ENCODE measurements at places on chromosomes 4 and X.

- DNase-seq = peak; percentile 22
Observed at GRCh38 chrX:123171781-123172180, 12.3 kb upstream of the GRIA3 start.

- no peak for DNase-seq
Observed at GRCh38 chr4:153523941-153524386, 57.8 kb downstream of the TMEM131L start.

GRCh38 chr4:133812236-133812635 lies 389.4 kb downstream of the PABPC4L start:
- DNase-seq = no peak

GRCh38 chrX:150062292-150063137 lies 124.2 kb upstream of the EOLA2 start:
- peak; percentile 73 for DNase-seq

DNA sequence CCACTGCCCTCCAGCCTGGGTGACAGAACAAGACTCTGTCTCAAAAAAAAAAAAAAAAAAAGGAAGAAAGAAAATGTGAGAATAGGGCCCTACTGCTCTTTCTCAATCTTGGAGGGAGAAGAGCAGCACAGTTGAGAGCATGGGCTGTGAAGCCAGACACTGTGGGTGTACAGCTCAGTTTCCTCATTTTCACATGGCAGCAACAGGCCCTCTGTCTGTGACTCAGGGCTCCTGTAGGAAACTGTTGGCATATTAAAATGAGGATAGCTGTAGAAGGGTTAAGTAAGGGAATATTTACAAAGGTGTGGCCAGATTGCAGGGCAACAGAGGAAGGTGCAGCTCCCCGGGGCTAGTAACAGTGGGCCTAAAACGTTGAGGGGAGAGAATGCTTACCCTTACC lies 3.4 kb downstream of the AKAP14 start:
- no peak for DNase-seq

DNA sequence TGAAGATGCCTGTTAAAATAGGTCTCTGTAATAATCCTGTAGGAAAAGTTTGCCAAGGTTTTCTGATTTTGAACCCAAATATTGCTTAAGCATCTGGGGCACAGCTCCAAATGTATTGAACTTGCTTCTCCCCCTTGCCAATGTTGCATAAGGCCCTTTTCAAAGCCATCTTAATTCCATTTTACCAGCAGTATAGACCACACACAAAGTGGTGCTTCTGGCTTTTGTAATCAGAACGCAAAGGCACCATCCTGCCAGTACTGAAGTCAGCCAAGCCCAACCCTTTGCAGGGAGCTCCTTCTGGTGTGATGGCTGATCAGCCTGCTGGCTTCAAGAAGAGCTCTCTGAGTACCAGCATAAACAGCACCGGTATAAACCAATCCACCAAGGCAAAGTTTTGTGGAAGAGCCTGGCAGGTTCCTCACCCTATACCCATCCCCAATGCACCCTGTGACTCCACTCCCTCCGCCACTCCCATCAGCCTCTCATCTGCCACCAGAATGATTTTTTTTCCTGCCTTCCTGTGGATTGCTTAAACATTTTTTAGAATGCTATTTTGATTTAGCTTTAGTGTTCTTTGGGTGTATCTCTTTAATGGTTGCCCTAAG lies 39.2 kb upstream of the USP9X start:
- peak; percentile 43 for DNase-seq

DNA sequence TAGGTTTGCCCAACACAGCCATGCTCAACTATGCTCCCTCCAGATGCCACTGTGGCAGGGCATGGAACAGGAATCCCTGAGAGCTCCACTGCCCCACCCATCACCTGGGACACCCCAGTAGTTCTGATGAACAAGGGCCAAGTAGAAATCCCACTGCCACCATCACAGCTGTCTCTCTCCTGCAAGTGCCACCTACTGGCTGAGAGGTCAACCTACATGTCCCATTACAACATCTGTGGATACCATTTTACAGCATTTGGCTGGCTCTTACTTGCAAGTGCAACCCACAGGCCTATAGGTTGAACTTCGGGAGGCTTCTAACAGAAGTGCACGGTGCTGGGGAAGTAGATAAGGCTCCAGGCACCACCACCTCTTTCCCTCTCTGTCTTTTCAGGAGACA lies 142.5 kb downstream of the CXXC4 start:
- DNase-seq = no peak

- no peak for DNase-seq
Observed at GRCh38 chr4:145012841-145013240, 85.2 kb downstream of the ANAPC10 start.

- DNase-seq = no peak
Observed at GRCh38 chr4:67152976-67153375, 392.3 kb downstream of the CENPC start.

DNA sequence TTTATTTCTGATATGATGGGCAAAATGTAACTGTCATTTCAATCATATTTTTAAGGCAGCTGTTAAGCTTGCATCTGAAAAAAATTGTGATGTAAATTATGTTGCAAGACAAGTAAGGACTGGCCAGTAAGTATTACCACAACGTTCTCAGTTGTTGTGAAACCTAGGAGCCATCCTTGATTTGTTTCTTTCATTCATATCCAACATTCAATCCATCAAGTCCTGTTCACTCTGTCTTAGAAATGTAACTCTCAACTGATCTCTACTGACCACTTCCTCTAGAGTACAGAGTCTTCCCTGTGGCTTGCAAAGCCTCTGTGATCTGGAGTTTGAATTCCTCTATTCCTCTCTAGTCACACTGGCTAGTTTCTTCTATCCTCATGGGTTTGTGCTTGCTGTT lies 161.4 kb upstream of the MAD2L1 start:
- no peak for DNase-seq

DNA sequence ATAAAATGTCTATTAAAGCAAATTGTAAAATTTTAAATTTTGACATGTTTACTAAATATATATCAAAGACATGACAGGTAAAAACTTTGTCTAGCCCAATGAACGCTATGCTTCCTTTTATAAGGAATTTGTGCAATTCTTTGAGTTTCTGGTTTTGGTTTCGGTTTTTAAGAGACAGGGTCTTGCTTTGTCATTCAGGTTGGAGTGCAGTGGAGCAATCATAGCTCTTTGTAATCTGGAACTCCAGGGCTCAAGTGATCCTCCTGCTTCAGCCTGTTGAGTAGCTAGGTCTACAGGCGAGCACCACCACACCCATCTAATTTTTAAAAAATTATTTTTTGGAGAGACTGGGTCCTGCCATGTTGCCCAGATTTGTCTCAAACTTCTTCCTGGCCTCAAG lies 60.7 kb downstream of the BLTP1 start:
- DNase-seq = no peak

DNA sequence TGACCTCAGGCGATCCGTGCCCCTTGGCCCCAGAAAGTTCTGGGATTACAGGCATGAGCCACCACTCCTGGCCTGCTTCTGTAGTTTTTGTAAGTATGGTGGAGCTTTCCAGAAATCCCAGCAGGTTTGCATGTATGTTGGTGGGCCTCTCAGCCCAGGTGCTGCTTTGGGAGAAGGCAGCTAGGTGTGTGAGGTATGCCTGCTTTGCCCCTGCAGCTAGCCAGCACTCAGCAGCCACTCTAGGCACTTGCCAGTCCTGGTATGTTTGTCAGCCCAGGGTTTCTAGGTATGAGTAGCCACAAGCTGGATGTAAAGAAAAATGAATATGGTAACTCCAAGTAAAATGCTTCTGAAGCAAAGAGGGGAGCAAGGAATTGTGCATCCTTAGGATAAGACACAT lies 8.9 kb downstream of the SNX25 start:
- no peak for DNase-seq

DNA sequence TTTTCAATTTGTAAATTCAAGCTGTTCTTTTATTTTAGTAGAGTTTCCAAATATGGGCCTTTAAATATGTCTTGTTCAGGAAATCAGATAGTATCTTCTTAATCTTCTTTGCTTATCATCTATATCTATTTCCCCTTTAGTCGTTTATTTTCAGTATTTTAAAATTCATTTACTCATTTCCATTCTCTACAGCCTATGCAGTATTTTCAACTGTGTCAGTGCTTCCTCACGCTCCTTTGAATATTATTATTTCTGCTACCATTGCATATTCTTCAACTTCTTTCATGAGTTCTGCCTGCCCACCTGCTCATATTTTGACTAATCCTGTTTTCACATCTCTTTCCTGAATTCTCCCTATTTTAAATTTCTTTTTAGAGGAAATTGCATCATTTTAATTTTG lies 185.4 kb downstream of the DKK2 start:
- no peak for DNase-seq

DNA sequence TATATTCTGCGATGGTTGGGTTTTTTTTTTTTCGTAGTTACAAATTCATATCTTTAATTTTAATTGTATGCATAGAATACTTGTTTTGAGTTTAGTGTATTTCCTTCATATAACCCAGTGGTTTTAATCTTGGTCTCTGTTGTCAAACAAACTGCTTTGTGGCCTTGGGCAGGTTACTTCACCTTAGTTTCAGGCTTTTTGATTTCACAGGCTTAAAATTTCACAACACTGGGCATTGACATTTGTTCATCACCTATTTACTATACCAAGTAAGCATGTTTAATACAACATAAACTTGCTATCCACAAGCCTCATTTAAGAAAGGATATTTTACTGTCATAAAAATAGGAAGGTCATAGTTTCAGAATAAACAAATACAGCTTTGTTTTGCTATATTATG lies 14.7 kb downstream of the RAPGEF2 start:
- DNase-seq = no peak

GRCh38 chrX:20529711-20530110 lies 263.0 kb upstream of the RPS6KA3 start:
- no peak for DNase-seq

DNA sequence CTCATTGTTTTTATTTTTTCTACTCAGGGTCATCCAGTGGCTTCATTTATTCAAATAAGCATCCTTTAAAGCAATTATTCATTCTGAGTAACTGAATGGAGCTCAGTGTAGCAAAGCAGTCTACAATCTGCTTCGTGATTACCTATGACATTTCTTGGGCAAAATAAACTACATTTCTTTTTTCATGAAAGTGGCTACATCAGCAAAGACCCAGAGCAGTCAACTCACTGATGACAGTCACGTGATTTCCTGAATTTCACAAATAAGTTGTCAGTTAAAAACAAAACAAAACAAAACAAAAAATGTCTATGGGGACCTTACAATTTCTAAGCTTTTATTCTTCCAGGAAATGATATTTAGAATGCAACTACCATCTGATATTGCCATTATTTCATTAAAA lies 182.1 kb downstream of the VEGFC start:
- DNase-seq = no peak

DNA sequence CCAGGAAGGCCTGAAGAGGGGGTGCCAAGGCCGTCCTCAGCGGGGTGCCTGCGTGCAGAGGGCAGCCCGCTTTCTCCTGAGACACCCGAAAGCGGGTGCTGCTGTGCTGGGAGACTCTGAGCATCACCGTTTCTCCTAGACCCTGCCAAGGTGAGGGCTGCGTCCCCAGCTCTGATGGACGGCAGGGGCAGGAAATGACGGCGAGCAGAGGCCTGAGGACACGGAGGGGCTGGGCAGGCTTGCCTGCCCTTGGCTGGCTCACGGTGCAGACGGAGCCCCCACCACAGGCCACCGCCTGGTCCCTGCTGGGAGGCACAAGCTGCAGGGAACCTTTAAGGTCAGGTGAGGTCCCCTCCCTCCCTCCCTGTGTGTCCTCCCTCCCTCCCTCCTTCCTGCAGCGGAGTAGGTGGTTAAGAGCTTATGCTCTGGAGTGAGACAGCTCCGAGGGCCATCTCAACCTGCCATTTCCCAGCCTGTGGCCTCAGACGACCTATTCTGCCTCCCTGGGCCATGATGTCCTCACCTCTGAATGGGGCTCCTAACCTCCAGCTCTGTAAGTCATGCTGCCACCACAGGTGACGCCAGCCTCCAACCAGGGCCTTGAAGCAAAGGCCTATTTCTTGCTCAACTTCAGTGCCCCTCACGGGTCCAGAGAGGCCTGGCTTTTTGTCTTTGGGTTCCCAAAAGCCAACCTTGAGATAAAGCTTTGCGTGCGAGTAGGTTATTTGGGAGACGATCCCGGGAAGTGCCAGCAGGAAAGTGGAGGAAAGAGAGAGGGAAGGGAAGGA lies 54.2 kb upstream of the GRPEL1 start:
- DNase-seq = no peak

DNA sequence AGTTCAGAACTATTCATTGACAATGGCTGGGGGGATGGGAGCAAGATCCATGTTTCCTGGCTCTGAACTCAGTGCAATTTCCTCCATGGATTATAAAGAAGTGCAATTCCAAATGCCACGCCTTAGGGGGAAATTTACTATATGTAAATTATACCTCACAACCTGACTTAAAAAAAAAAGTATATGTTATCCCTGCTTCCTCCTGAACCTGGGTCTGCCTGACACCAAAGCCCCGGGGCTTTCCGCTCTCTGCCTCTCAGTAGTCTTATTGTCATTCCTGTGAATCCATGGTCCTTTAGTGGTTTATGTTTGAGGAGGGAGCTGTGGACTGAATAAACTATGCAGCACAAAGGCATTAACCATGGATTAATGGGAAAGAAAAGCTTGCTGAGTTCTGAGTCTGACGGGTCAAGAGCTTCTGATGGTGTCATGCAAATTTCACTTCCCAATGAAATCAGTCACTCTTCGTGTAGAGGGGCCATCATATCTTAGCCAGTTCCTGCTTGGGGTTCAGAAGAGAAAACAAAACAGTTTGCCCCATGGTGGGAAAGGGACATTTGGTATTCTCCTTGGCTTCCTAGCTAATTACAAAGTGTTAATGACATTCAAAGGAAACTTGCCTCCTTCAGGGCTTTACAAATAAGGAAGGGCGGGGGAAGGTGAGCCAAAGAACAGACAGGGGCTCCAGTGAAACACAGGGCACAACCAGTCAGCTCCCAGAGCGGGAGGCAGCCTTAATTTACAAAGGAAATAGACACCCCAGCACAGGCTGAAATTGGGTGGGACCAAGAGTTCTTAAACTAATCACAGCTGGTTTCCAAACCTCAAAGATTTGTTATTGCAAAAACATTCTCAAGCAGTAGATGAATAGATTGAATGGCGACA lies 14.3 kb downstream of the FAM9C start:
- DNase-seq = no peak

GRCh38 chr4:89273741-89274141 lies 33.9 kb downstream of the GPRIN3 start:
- no peak for DNase-seq

- no peak for DNase-seq
Observed at GRCh38 chr4:88940506-88940905, 116.5 kb downstream of the FAM13A start.

DNA sequence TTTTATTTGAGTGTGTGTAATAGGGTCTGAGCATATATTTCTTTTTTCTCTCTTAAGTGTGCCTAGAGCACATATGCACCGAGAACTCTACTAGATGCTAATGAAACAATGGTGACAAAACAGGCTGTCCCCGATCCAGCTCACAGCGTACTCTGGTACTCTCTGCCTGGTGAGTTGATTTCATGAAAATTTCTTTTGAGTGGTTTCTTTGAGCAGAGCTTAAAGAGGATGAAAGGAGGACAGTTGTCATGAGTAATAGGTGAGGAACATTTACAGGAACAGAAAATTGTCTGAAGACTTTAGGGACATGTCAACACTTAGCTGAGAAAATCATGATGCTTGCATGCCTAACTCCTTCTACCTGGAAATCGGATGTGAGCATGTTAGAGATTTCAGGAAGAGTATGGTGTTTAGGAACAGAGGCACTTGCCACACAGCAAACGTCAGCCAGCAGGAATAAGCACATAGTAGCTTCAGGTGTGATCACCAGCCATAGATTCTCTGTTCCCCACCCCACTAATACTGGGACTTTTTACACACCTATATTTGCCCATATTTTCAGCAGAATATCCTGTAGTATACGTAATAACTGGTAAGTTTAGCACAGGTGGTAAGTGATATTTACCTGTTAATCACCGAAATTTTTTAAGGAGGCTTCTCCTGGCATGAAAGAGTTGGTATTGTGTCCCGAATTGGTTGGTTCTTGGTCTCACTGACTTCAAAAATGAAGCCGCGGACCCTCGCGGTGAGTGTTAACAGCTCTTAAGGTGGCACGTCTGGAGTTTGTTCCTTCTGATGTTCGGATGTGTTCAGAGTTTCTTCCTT lies 111.1 kb downstream of the ZNF330 start:
- no peak for DNase-seq

Data from fibroblast of skin of left quadriceps (primary cell).